Hematopoietic multipotent progenitor cell (in vitro differentiated cells): ENCODE measurements at places on chromosomes 7 and 10.

GRCh38 chr7:11203683-11204082, 230.0 kb downstream of the PHF14 start:
- no peak for DNase-seq

DNA sequence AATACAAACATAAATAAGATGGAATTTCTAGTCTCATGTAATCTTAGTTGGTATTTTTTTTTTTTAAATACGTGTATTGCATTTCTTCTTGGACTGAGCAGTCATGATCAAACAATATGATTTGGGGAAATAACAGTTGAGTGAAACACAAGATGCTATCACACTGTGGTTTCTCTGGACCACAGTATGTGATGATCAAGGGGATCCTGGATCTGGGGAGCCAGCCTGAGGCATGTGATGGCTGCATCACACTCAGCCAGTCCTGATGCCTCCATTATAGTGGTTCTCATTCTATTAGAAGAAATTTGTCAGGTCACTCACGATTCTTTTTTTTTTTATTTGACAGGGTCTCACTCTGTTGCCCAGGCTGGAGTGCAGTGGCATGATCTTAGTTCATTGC, 495.9 kb upstream of the POT1 start:
- DNase-seq = no peak

DNA sequence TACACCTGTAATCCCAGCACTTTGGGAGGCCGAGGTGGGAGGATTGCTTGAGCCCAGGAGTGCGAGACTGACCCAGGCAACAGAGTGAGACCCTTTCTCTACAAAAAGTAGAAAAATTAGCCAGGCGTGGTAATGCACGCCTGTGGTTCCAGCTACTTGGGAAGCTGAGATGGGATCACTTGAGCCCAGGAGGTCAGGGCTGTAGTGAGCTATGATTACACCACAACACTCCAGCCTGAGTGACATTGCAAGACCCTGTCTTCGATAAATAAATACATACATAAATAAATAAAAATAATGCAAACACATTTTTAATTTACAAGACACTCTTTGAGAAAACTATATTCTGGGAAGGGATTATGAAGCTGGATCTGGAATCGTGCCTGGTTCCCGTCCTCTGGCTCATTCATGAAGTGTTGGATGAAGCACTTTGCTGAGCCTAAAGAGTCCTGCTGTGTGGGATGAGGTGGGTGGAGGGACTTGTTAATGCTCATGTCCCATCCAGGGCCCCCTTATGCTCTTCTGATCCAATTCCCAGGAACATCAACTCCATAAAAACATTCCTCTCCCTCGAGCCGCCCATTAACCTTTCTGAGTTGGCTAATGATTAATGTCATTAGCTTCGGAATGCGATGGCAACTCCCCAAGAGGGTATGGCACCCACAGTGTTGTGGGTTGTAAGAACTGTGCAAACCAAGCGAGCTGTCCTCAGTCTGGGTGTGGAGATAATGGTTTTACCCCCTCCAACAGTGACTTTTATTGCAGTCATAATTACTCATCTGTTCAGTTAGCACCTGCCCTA, 236.3 kb downstream of the BAMBI start:
- DNase-seq = no peak

DNA sequence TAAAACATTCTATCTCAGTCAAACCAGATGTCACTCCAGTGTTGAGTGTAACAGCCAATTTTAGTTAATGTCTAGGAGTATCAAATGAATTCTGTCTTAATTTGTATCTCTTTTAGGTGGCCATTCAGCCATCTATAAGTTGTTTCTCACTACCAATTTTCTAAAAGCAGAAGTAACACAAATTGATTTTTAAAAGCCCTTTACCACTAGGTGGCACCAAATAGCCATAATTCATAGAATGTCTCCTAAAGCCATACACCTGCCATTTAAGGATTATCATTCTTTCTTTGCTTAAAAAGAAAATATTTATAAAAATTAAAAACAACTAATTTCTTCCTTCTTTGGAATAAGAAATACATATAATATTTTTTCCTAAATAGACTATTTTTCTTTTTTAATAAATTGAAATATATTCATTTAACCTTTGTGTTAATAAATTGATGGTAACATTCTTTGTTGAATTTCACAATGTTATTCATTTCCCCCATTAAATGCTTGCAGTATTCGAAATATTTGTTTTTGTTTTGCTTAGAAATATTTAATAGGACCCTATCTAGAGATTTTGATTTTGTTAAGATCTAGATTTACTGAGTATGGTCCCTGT, 107.8 kb upstream of the PPP1R3A start:
- peak; percentile 56 for DNase-seq

DNA sequence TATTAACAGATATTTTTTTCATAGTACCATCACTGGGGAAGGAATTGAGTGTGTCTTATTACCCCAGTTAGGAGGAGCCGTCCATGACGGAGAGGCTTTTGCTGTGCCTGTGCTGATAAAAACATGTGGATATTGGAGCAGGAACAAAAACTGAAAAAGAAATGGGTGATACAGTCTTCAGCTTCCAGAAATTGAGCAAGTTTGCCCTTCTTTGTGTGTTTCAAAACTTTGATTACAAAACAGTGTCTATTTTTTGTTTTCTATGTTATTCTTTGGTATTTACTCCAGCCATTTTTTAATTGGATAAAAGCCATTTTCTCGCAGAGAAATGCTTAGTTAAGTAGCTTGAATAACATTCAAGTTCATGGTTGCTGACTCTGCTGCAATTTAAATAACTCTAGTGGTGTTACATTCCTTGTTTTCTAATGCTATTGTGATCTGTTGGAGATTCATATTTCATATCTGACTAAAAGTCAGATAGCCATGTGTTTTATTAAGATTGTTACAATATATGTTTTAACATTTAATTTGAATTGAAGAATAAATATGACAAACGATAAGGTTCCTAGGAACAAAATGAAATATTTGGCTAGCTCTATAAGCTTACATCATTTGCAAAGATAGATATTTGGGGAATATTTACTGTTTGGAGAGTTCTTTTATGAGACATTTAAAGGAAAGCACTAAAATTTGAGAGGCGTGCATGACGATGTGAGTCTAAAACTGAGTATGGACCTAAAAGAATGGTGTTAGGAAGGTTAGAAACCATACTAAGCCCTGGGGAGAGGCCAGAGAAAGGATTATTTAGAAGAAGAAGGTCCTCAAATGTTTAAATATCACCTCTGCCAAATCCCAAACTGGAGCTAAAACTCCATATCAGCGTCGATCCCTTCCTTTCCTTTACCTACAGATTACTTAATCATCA, 747.3 kb upstream of the CELF2 start:
- no peak for DNase-seq

GRCh38 chr10:70512149-70512639, 33.6 kb downstream of the PALD1 start:
- DNase-seq = no peak

DNA sequence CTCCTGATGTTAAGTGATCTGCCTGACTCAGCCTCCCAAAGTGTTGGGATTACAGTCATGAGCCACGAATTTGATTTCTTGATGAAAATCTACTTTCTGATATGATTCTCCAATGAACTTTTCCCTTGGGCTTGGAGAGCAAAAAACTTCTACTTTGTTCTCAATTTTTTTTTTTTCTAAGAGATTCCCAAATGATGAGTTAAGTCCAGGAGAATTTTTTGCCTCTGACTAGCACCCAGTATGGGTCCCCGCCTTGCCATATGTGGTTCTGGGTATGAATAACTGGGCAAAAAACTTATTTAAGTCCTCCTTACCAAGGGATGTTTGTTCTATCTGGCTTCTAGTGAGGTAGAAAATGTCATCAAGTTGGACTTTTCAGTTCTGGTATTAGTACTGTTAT, 147.9 kb upstream of the LYZL1 start:
- DNase-seq = no peak

GRCh38 chr10:17023386-17024298, 106.0 kb downstream of the CUBN start:
- peak; percentile 67 for DNase-seq

DNA sequence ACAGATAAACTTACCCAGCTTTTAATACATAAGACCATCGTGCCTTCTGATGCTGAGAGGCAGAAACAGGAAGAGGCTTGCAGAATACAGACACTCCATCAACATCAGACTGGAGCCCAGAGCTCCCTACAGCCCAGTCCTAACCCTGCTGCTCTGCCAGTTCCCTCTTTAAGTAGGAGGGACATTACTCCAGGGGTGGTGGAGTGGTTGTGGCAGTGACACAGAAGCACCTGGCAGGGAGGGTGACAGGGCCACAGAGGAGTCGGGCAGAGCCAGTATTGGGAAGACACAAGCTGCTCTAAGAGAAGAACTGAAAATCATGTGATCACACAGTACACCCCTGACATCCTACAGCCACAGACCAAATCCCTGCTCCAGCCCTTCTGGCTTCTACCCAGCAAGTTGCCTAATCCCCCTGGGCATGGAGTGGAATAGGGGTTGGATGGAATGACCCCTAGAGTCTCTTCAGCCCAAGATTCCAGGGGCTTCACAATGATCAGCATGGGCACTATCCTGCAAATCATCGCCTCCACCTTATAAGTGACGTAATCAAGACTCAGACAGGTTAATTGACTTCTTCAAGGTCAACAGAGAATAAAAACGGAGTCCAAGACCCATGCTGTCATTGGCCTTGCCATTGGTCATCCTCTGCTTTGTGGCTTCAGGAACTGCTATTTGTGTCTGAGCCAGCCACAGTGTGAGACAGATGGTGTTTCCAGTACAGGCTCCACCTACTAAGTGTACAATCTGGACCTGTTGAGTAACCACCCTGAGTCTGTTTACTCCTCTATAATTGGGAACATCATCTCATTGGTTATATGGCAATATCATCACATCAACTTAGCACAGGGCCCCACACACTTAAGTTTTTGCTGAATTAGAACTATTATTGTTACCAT, 61.1 kb upstream of the ZMIZ1 start:
- no peak for DNase-seq
